Astrocyte of the cerebellum (primary cell): ENCODE measurements at places on chromosomes 4 and X.

GRCh38 chrX:46408553-46409407, 136.4 kb downstream of the ZNF674 start:
- peak; percentile 68 for DNase-seq

DNA sequence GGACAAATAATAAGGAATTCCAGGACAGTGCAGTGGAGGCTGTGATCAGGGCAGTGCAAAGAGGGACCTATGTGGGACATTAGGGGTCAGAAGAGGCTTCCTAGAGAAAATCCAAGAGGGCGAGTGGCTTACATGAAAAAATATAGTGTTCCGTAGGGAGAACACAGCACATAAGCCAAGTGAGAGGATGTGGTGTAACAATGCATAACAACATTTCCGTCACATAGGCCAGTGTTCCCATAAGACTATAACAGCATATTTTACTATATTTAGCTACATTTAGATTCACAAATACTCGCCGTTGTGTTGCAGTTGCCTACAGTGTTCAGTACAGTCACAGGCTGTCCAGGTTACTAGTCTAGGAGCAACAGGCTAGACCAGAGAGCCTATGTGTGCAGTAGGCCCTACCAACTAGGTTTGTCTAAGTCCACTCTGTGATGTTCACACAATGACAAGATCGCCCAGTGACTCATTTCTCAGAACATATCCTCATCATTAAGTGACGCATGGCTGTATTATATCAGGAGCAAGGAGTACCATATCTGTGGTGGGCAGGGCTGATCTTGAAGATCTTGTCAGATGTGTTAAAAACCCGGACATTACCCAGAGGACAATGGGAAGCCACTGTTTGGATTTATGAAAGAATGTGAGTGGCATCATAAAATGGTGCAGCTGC, 74.0 kb upstream of the TBL1X start:
- DNase-seq = no peak

DNA sequence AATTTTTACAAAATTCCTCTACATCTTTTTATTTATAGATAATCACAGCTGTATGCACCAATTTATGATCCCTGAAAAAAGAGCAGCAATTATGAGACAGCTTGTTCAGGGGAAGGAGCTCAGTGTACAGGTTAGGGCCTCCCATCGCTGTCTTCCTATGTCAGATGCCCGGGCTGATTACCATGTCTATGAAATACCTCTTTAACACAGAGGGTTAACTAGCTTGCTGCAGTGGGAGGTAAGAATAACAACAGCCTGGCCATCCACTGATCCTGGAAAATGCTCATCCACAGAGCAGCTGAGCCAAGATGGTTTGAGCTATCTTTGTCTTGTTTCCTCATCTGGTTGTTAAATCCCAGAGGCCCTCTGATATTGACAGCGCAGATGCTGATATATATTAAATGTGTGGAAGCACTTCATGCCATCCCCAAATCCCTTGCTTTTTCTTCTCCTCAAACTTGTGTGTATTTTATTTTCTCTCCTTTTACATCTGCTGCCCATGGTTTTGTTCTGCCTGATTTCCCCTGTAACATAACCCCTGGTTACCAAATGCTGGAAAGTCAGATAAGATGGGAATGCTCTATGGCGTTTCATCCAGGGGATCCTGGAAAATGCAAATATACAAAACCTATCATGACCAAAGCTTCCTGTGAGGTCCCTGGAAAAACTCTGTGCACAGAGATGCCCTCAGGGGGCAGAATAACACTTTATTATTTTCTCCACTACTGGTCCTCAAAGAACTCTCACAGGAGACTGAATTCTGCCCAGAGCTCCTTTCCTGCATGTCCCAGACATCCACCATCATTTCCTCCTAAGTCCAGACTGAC, 85.8 kb upstream of the PUDP start:
- no peak for DNase-seq

DNA sequence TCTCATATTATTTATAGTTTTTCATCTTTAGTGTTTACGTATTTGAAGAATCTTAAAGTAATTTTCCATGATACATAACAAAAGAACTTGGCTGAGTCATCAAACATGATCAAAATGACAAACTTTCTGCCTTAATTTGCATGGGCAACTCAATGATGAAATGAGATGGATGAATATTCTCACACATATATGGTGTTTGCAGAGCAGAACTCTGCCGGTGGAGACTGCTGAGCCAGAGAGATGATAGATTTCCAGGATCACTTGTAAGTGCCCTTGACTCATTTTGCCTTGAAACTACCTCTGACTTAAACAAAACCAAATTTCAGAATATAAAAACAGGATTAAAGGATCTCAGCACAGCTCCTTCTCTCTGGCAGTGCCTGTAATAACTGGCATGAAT, 38.2 kb downstream of the TRPC3 start:
- no peak for DNase-seq

DNA sequence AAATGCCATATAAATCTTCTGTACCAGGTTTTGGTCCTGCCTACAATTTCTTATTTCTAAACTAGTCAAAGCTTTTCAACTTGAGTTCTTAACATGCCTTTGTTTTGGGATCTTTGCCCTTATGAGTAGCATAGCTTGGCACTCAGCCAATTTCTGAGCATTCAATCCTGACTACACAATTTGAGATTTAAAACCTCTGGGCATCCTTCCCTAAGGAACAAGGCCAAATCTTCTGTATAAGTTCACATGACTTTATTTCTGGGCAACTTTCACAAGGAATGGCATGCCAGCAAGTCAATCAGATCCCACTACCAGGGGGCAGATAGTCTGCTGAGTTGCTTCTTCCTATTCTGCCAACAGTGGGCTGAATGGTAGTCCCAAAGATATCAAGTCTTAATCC, 254.2 kb downstream of the ADAMTS3 start:
- DNase-seq = peak; percentile 91

DNA sequence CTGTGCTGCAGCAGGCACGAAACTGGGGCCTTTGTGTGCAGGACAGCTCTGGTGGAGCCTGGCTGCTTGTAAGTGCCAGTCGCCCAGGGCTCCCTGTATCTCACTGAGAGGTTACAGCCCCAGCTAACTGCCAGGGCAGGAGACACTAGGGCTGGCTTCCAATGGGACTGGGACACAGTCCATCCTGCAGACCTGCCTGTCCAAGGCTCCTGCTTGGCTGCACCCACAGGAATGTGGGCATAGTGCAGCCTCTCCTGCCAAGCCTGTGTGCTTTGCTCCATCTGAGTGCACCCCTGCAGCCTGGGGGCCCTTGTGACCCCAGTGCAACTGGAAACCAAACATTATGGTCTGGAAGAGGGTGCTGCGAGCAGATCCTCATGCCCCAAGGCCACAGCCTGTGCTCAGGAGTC, 144.0 kb downstream of the ADAM29 start:
- DNase-seq = no peak

DNA sequence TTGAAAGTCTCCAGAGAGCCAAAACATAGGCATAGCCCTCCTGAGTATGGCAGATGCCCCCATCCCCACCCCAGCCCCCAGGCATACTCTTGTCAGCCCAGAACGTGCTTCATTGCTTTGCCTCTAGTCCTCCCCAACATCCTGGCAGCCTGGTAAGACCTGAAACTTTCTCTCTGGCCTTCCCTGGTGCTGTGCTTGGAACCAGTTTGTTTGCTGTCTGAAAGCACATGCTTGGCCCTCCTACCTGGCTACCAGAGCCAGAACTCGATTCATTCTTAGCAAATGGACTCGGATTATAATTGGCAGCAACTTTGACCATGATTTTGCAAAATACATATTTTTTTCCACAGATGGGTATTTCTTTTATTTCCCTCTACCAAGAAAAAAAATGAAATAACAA, 248.1 kb downstream of the USP46 start:
- no peak for DNase-seq

GRCh38 chr4:2637956-2638552, 101.6 kb downstream of the FAM193A start:
- DNase-seq = no peak

GRCh38 chr4:88457307-88458103, 586 bp downstream of the HERC5 start:
- no peak for DNase-seq

GRCh38 chrX:12891171-12891570, 15.2 kb upstream of the TLR8 start:
- no peak for DNase-seq

- no peak for DNase-seq
These were observed 20.2 kb downstream of the SYAP1 start for GRCh38 chrX:16739574-16739973.

- peak; percentile 59 for DNase-seq
These were observed 785 bp upstream of the EFNB1 start for GRCh38 chrX:68827848-68828624.

DNA sequence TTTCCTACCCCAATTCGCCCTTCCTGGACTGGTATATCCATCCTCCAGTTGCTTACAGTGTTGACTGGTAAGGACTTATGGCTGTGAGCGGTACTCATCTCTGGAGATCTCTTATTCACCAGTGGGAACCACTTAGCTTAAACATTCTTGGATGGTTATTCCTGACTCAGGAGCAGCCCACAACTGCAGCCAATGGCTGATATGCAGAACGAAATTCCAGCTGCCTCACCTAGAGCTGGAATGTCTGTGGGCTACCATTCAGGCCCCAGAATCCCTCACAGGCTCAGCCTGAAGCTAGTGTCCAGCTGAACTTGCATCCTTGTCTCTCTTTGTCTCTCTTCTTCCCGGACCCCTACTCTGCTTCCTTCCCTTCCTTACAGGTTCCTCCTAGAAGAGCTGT, 138.9 kb upstream of the SMIM31 start:
- no peak for DNase-seq

GRCh38 chr4:187218705-187219245, 495.1 kb upstream of the FAT1 start:
- no peak for DNase-seq

DNA sequence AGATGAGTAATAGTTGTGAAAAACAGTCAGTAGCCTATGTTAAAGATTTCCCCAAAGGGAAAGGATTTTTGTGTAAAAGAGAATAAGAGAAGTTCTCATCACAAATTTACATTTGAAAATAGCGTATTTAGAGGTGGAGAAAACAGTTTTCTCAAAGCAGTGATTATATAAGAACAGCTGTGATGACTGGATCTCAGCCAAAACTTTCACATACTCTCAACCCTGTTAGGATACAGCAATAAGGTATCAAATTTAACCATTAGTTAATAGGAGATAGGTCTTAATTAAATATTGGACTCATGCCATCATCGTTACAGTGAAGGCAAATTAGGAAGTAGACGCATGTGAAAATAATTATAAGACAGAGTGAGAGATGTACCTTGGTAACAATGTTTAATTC, 622.7 kb downstream of the PCDH18 start:
- DNase-seq = no peak

- DNase-seq = no peak
These were observed 26.7 kb downstream of the FAM156B start for GRCh38 chrX:52923781-52924241.

- no peak for DNase-seq
These were observed 98.0 kb downstream of the SLC2A9 start for GRCh38 chr4:9923195-9923812.

GRCh38 chr4:117156806-117157205, 71.4 kb upstream of the TRAM1L1 start:
- DNase-seq = no peak

DNA sequence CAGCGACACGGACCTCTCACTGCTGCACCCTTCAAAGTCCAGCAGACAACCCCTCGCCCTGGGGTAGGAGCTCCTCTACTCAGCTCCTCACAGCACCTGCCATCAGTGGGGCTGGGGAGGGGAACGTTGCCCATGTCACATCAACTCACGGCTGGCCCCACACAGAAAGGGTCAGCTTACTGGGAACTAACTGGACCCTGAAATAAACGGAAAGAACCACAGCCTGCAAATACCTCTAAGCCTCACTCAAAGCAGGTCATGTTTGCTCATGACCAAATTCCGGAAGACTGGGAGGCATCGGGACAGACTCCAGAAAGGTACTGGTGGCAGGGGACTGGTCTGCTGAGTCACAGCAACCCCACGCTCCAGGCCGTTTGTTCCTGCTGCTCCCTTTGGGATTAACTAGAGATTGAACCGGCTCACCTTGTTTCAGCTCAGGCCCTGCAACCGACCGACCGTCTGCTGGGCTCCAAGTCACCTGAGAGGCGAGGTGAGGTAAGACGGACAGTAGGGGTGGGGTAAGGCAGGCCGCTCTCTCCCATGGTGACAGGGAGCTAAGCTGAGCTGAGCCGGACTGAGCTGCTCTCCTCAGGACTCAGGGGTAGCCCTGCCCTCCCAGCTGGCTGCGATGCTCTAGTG, 5.6 kb downstream of the G6PD start:
- DNase-seq = no peak

DNA sequence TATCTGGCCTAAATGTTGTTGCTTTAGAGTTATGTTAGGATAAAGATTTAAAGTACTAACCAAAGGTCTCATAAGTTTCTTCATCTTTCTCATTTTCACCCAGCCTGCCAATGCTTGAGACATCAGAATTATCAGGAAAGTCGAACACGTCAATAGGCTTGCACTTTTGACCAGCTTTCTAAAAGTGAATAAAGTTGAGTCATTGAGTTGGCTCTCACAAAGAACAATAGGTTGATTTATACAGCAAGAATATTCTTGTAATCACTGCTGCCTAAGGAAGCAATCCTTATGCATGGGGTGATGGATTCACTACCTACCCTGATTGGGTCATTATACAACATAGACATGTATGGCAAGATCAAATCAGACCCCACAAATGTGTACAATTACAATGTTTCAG, 5.0 kb downstream of the CENPU start:
- peak; percentile 19 for DNase-seq

GRCh38 chr4:40547789-40548132, 81.9 kb downstream of the RBM47 start:
- no peak for DNase-seq

DNA sequence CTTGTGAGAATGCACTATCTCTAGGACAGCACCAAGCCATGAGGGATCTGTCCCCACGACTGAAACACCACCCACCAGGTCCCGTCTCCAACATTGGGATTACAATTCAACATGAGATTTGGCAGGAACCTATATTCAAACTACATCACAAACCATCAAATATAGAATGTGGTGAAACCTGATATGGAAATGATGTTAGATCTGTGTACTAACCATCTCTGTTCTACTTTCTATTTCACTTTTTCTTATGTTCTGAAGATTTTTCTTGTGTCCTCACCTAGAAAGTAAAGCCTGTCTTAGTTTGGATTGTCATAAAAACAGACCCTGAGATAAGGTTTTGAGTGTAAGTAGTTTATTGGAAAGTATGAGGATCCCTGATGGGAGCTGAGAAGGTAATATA, 37.8 kb upstream of the TACR3 start:
- no peak for DNase-seq

- peak; percentile 97 for DNase-seq
These were observed 107.9 kb downstream of the PALLD start for GRCh38 chr4:168604496-168605373.

DNA sequence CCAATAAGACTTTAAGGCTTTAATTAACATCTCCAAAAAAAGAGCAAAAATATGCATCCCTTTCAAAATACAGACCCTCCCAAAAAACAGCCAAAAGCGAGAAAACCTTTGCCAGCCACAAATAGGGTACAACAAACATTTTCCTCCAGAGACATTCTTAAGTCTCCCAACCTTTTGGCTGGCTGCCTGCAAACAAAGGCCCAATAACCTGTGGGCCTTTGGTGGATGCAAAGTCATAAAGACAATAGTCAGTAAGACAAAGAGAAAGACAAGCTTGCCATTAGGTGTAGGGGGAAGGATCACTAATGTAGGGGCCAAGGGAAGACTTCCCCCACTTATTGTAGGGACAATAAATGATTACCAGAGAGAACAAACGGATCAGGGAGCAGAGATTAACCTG, 215.5 kb upstream of the ZFP42 start:
- DNase-seq = no peak

GRCh38 chr4:162241857-162242256, 78.1 kb upstream of the FSTL5 start:
- DNase-seq = no peak
